Activated T-helper 1 cell treated with anti-CD3 and anti-CD28 coated beads, Interleukin-12 subunit alpha, Interleukin-12 subunit beta, Interleukin-2, Interleukin-4 antibody, amounts not matched to agents 30 ng/mL and 10 ng/mL and 1 ng/mL, durations not matched to agents 14 hours and 24 hours and 36 hours (primary cell): ENCODE measurements at places on chromosomes 3 and 15. TPM values are rescaled to one million over a fixed set of nuclear protein-coding genes. Genes with fewer than 3 reads are reported as not detected.

The GOLGA6L7 gene
- not detected in 2 replicates for total RNA-seq

DNA sequence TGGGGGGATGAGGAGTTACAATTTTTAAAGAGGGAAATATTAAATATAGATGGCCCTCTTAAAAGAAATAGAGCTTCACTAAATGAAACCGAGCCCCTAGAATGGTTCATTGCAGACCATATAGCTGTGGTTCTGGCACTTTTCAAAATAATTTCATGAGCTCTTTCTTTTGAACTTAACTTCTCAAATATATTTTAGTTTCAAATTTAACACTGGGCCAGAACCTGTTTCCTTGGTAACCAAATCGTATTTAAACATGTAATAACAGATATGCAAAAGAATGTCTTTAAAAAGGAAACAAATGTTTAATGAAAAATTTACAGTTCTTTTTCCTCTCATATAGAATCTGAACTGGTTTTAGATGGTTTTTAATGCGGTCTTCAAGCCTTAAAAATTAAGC, 20.1 kb downstream of the ZBTB38 start:
- DNase-seq = no peak

DNA sequence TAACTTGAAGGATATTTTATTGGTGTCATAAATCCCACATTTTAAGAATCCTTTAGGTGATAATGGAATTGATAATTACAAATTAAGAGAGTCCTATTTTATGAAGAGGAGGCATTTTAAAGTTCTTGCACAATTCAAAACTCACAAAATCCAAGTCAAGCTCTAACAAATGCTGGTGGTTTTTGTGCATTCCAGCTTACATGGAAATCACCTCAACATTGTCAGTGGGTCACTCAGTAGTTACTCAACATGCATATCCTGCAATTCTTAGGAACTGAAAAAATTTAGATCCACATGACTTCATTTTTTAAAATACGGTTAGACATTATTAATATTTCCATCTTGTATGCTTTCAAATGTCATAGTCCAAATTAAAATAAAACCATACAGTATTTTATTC, 487.2 kb downstream of the CNTN3 start:
- DNase-seq = no peak

- peak; percentile 19 for DNase-seq
These were observed 2.6 kb upstream of the ULK3 start for GRCh38 chr15:74845581-74845980.

The GOLGA6L10 gene
- total RNA-seq = 0.32 and 1.2 TPM in 2 replicates

DNA sequence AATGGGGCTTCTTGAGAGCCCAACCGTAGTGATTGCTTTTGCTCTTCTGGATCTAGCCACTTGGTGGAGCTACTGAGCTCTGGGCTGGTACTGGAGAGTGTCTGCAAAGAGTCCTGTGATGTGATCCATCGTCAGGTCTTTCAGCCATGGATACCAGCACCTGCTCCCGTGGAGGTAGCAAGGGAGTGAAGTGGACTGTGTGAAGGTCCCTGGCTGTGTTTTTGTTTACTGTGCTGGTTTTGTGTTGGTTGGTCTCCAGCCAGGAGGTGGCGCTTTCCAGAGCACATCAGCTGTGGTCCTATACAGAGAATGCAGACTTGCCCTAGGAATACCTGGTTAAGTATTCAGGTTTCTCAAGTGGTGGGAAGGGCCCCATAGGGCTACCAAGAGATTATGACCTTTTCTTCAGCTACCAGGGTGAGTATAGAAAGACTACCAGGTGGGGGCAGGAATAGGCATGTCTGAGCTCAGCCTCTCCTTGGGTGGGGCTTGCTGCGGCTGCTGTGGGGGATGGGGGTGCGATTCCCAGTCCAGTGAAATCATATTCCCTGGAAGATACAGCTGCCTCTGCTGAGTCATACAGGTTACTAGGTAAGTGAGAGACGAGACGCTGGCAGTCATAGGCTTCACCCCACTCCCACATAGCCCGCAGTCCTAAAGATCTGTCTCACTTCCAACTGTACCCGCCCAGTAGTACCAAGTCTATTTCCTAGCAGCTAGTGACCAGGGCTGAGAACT, 733.7 kb downstream of the ZNF385D start:
- no peak for DNase-seq

DNA sequence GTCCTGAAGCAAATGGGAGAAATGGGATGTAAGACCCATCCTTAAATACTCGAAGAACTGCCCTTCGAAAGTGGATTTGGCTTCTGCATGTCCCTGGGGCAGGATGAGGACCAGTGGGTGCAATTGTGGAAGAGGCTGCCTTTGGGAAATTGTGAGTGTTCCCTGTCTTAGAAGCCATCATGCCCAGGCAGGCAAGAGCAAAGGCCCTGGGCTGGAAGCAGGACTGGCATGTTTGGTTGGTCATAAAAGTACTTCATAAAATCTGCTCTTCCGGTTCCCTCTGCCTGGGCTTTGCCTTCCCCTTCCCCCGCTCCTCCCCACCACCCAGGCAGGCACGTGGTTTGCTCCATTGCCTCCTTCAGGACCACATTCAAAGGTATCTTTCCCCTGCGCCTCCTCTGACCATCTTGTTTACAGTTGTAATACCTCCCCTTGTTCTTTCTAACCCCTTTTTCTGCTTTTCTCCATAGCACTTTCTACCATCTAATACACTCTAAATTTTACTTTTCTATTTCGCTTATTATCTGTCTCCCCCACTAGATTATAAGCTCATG, 8.3 kb downstream of the MINAR1 start:
- no peak for DNase-seq

The CYP8B1 gene
- total RNA-seq = not detected in 2 replicates

GRCh38 chr3:194672876-194673275, 885 bp upstream of the LSG1 start:
- no peak for DNase-seq

The FILIP1L gene
- 2.0 and 2.9 TPM in 2 replicates for total RNA-seq
